ENCODE measurements at places on chromosomes 1 and 21. TPM values are rescaled to one million over a fixed set of nuclear protein-coding genes. Genes with fewer than 3 reads are reported as not detected.
A peak's percentile ranks its signal among the peaks of the same experiment; 100 is the strongest.

GUCA2B gene
- polyA plus RNA-seq, result not detected

TNNI3K gene
- not detected for polyA plus RNA-seq

IL6R gene
- 0.65 TPM for polyA plus RNA-seq

GRCh38 chr1:195960580-195960979 is 647.7 kb downstream of the KCNT2 start:
- DNase-seq, result no peak

DNA sequence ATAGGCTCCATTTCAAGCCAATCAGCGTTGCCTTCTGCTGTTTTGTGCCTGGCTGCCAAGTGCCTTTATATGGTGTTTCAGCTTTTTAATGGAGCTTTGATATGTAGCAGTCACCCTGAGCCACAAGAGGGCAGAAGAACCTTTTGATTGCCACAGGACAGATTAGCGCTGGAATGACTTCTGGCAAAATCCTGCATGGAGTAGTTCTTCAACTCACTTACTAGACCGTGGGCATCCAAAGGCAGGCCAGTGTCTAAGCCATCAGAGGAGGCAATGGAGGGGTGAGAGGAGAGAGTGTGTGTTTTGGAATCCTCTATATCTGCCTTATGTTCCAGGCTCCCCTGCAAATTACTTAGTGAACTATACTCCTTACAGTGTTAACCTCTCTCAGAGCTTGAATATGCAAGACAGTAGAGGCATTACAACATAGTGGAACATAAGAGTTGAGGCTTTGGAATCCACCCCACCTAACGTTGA is 56.2 kb downstream of the ST3GAL3 start:
- peak; percentile 48 for DNase-seq

- DNase-seq, result no peak
Observed at GRCh38 chr1:192475970-192476369, 99.6 kb upstream of the RGS1 start.

GRCh38 chr1:241593186-241593585 is 47.0 kb downstream of the CHML start:
- no peak for DNase-seq

Measured in naive B cell (primary cell).